Muscle of arm (tissue), 14 donors: ENCODE measurements at places on chromosomes 6 and 20.

DNA sequence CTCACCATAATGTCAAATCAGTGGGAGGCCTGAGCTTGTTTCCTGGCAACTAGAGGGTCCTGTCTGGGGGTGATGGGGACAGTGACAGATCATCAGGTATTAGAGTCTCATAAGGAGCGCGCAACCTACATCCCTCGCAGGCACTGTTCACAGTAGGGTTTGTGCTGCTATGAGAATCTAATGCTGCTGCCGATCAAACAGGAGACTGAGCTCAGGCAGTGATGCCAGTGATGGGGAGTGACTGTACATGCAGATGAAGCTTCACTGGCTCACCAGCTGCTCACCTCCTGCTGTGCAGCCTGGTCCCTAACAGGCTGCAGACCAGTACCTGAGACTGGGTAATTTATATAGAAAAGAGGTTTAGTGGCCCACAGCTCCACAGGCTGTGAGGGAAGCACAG, 147.3 kb downstream of the TTLL2 start:
- no peak for DNase-seq

DNA sequence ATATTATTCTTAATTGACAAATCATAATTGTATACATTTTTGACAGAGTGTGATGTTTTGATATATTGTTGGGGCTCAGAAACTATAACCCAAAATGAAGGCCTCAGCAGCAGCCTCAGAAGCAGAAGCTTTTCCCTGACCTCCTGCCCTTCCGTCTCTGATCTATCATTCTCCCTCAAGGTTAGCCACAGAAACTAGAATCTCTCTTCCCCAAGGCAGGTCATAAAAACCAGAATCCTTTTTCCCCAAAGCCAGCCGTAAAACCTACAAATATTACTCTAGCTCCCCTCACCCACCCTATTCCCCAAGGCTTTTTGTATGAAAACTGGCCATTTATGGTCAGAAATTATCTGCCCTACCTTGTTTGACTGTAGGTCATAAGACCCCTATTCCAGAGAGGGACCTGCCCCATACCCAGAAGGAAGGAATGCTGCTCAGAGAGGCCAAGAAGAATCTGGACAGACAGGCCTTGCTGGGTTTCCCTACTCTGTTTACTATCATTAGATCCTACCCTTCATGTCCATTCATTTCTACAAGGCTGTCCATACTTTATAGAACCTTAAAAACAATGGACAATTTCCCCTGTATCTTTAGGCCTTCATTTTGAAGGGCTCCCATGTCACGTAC, 14.5 kb downstream of the OR2B2 start:
- DNase-seq: no peak

DNA sequence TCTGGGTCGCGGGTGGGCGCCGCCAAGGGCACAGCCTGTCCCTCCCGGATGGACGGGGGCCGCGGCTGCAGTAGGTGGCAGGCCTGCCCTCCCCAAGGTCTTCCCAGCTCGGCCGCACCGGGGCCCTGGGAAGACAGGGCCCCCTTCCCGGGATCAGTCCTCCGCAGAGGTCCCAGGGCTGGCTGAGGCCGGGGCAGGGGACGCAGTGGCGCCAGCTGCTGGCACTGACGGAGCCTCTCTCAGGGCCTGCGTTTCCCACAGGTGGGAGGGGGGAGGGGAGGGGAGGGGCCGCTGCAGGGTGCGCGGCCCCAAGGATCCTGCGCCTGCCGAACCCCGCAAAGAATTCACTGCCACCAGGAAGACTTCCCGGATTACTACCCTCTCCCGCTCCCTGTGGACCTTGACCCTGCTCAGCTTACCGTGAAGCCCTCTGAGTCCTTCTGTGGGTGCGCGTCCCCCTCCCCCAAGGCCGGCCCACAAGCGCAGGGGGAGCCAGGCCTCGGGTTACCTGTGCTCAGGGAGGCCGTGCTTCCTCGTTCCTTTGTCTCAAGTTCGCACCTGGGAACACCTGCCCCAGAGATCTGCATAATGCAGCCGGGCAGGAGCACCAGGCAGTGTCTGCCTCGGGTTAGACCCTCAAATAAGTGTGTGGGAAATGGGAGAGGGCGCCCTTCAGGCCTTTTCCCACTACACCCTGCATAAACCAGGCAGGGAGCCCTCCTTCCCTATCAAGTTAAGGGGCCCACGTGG, 5.1 kb downstream of the LZTS3 start:
- no peak for DNase-seq

DNA sequence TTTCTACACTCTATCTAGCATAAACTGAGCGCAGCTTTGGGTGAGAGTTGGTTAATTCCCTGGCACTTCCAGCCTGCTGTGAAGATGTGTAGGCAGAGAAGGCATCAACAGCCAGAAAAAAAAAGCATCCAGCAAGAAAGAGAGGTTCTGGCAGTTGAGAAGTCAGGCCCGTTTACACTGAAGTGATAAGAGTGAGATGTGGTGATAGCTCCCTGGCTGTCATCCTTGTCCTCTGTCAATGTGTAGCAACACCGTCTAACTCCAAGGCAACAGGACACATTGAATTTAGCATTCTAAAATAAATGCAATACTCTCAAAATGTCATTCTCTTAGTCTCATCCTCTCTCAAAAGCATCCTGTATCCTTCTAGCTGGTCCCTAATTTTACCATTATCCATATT, 193.6 kb upstream of the BTBD3 start:
- no peak for DNase-seq

- DNase-seq: peak; percentile 45
Observed at GRCh38 chr20:22789676-22790075, 205.3 kb upstream of the FOXA2 start.

DNA sequence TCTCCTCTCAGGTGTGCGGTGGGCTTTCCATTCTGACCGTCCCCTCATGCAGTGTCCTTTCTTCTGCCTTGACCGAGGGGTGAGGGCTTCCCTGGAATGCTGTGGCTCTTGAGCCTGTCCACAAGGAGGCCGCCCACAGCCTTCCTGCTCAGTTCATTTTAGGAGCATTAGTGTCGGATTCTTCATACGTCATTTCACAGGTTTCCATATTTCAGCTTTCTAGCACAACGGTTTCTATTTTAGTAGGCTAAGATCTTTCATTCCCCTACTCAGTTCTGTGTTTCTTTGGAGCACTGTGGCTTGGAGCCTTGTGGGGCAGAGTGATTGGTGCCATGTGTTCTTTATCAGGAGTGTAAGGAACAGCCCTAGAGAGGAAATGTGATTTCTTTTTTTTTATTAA, 5.5 kb downstream of the PPP1R3G start:
- DNase-seq: no peak

DNA sequence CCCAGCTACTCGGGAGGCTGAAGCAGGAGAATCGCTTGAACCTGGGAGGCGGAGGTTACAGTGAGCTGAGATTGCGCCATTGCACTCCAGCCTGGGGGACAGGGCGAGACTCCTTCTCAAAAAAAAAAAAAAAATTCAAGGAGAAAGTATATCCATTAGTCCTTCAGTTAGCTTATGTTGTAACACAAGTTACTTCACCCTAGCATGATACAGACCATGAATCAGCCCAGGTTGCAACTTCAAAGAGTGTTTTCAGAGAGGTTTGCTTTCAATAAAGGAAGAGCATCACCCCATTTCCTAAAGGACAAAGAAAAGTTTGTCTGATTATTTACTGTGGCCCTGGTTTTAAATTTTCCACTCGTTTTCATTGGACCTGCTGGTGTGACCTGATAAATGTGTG, 73.0 kb downstream of the SERAC1 start:
- no peak for DNase-seq

- DNase-seq: no peak
Observed at GRCh38 chr20:44023515-44024371, 109.1 kb downstream of the TOX2 start.

- DNase-seq: peak; percentile 25
Observed at GRCh38 chr20:37992802-37993409, 40.4 kb downstream of the TTI1 start.

GRCh38 chr6:13012977-13013680, 296.6 kb downstream of the PHACTR1 start:
- DNase-seq: peak; percentile 24

GRCh38 chr6:137871831-137872454, 4.9 kb downstream of the TNFAIP3 start:
- no peak for DNase-seq

- no peak for DNase-seq
Observed at GRCh38 chr6:164690702-164691500, 618.5 kb downstream of the C6orf118 start.

- DNase-seq: no peak
Observed at GRCh38 chr20:38308047-38308438, 4.1 kb downstream of the BPI start.

DNA sequence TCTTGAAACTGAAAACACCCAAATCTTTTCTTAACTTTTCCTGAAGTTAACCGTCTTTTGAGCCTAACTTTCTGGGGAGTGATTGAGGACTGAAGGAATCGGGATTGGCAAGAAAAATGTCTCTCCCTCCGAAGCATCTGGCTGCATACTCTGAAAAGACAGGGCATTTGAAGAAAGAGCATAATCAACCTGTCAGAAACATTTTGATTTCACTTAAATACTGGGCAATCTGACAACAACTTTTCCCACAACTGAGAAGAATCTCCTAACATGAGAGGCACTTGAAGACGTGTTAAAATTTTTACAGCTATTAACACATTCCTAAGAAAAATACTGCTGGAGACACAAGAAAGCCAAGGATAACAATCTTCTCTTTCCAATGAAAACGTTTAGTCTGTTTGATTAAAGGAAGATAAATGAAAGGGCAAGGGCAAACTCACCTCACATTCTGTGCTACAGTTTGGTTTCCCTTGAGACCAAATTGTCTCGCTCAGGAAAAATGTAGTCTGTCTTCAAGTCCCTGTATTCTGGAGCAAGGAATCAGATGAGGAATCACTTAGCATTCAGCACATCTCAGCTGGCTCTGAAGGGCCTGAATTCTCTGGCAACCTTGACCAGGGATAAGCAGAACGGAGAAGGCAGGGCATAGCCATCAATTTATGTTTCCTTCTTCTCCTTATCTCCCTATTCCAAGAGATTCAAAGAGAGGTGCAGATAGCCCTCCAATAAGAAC, 76.1 kb downstream of the TBX18 start:
- DNase-seq: peak; percentile 42

GRCh38 chr6:34393191-34393965, 909 bp upstream of the NUDT3 start:
- DNase-seq: no peak

DNA sequence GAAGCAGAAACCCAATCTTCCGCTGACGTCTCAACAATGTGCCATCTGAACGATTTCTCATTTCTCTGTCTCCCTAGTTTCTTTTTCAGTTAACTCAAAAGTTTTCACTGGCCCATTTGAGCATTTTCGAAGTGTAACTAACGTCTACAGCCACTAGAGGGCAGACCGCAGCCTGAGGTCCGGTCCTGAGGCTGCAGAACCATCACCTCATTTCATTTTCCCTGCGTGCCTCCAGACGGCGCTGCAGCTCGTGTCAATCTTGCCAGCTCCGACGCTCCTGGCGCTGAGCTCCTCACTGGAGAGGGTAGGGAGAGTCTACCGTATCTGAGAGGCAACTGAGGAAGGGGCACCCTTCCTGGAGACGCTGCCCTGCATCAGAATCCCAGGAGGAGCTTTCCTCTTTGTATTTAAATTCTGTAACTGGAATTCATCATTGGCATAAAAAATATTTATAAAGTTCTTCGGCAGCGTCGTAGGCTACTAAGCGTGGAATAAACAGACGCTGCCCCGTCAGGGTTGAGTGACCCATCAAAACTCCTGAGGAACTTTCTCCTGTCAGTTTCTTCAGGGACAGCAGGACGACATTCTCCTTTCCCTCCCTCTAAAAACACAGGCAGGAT, 28.5 kb upstream of the DTNBP1 start:
- peak; percentile 92 for DNase-seq

GRCh38 chr20:12962895-12963294, 45.9 kb upstream of the SPTLC3 start:
- DNase-seq: no peak

GRCh38 chr6:25122622-25123237, 156.4 kb upstream of the CARMIL1 start:
- no peak for DNase-seq

DNA sequence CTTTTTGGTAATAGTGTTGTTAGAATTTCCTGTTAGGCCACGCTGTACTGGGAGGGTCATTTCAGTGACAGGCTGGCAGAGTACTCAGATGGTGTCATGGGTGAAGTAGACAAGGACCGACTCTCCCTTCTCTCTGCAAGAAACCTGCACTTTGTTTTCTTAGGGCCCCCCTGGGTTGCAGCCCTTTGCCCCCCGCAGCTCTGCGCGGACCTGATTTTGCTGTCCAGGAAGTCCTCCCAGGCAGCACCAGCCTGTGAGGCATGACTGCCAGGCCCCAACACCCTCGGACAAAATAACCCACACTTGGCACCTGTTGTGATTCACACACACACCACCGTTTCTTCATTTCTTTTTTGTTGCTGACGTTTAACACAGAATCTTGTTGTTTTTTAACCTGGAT, 21.8 kb upstream of the CLDN20 start:
- no peak for DNase-seq

- no peak for DNase-seq
Observed at GRCh38 chr20:36179170-36179945, 24.8 kb downstream of the EPB41L1 start.

- no peak for DNase-seq
Observed at GRCh38 chr6:133978896-133979240, 25.8 kb downstream of the TBPL1 start.

DNA sequence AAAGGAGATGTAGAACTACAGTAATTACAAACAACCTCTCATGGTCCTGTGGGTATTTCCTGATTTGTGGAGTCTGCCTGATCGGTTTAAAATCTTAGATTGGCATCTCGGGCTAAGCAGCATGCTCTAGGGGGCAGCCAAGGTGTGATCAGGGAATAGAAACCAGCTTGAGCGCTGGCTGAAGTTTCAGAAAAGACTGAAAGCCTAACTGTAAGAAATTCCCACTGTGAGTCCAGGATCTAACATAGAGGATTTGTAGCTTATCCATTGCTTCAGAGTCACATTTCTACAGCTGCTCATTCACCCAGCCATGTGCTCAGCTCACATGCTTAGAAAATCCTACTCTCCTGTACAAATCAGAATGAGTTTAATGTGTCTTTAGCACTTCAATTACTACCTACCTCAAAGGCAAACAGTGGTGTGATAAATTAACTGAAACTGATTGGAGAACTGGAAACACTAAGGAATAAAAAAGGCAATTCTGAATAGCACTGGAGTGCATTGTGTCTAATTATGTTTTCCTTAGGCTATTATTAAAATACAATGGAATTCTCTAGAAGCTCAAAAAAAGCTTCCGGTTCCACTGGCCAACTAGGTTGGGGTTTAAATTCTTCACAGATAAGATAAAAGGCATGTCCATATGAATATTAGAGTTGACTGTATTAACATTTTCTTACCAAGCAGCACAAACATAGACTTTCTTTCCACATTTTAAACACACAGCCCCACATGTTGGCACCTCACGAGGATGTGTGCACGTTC, 73.8 kb upstream of the MPC1 start:
- no peak for DNase-seq

DNA sequence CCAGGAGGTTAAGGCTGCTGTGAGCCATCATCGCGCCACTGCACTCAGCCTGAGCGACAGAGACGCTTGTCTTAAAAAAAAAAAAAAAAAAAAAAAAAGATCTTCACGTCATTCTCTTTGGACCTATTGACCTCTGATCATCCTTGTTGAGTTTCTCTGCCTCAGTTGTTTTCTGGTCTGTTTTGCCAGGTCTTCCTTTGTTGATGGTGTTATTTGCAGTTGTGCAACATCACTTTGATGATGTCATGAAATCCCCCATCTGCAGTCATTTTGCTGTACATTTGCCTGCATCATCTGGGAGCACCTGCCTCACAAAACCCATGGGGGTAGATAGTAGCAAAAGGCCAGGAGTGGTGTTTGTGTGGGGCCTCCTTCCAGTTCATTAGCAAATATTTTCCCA, 39.2 kb upstream of the CHMP4B start:
- DNase-seq: no peak

GRCh38 chr20:20897922-20898321, 185.5 kb upstream of the RALGAPA2 start:
- no peak for DNase-seq
